ENCODE measurements at places on chromosomes 1 and 21. TPM values are rescaled to one million over a fixed set of nuclear protein-coding genes. Genes with fewer than 3 reads are reported as not detected.

DNA sequence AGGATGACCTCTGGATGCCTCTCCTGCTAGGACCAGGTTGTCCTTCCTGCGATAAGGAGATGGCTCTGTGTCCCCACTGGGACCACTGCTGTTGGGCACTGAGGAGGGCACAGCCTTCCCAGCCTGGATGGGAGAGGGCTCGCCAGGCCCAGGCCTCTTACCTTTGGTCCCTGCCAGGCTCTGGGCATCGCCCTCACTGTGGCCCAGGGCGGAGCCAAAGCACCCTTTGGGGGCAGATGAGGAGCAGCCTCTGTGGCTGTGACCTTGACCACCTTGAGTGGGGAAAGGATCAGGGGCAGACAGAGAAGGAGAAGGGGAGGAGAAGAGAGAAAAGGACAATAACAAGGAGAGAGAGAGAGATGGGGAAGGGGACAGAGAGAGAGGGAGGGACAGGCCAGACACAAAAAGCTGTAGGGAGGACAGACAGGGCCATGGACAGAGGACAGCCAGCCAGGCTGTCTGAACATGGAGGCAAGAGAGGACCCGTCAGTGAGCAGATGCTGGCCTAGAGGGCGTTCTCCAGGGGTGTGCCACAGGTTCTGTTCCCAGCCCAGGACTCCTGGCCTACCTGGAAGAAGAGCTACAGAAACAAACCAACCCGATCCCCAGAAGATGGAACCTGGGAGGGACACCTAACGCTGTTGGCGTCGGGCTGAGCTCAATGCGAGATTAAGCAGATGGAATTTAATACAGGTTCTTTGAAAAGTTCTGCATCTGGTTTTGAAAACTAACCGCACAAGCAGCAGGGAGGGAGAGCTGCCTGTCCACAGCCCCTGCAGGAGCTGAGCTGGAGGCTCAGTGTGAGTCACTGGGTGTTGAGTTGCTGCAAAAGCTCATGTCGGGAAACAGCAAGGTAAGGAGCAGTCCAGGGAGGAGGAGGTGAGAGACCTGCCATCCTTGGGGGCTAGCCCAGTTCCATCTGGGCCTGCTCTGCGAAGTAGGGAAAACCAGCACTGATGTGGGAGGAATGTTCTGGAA lies 262.1 kb downstream of the PTPRU start:
- no peak for DNase-seq

DNA sequence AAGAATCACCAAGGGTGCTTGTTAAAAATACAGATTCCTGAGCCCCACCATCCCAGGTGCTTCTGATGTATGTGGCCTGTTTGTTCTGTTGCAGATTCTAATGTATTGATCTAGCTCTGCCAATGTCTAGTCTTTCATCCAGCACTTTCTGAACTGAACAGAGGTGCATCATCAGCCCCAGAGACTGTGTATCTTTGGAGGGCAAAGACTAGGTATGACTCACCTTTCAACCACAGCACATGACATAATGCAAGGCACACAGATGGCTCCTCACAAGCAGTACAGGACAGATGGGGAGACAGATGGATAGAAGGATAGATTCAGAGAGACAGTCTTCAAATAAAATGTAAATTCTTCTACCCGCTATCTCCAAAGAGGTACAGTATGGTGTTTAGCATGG lies 32.3 kb downstream of the CD58 start:
- no peak for DNase-seq

Gene SAMD13
- total RNA-seq = 1.3 TPM

Gene CRYAA
- not detected for total RNA-seq

GRCh38 chr1:12636098-12636950 lies 7.6 kb upstream of the AADACL4 start:
- no peak for DNase-seq

DNA sequence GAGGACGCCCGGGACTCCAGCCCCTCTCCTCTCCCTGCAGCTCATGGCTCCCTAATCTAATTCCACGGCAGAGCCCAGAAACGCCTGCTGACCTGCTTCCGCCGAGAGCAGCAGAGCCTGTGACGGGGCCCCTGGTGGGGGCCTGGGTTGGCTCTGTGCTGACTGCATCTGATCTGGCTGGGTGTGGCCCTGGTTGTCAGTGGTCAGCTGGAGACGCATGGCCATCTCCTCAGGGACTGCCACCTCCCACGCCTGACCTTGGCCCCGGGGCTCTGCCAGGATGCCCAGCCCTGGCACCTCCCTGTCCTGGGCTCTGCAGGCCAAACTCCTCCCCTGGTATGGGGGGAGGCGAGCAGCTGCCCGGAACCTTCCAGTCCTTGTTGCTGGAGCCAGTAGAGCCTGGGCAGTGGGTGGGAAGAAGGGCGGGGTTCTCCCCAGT lies 1.1 kb upstream of the PLCH2 start:
- DNase-seq = no peak

DNA sequence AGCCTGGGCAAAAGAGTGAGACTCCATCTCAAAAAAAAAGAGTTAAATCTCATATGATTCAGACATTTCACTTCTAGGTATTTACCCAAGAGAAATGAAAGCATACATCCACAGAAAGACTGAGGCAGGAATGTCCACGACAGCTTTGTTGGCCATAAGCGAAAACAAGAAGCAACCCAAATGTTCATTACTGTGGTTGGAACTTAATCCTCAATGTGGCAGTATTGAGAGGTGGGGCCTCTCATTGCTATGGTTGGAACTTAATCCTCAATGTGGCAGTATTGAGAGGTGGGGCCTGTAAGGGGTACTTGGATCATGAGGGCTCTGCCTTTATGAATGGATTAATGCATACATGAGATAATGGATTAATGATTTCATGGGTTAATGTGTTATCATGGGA lies 15.2 kb downstream of the C21orf58 start:
- DNase-seq = no peak

Gene TRAF5
- total RNA-seq = 16.3 TPM

DNA sequence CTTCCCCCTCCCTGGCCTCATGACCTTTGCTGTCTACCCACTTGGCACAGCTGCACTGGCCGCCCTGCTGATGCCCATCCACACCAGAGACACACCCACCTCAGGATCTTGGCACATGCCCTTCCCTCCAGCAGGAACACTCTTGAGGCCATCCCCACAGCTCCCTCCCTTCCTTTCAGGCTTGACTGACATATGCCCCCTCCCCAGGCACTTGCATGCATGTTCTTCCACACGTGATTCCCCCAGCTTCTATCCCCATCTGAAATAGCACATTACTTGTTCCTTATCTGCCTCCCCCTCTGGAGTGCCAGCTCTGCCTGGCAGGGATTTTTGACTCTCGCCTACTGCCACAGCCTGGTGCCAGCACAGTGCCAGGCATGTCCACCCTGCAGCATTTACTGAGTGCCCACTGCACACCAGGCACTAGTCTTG lies 98.5 kb upstream of the SLC25A33 start:
- no peak for DNase-seq

GRCh38 chr1:58249388-58249736 lies 297.2 kb downstream of the OMA1 start:
- no peak for DNase-seq

Gene SPRR2F
- total RNA-seq = not detected

Gene PIGR
- not detected for total RNA-seq

Gene HNRNPCL2
- not detected for total RNA-seq

Gene C4BPA
- total RNA-seq = not detected

- no peak for DNase-seq
Measured at GRCh38 chr21:34939673-34940331, 109.3 kb downstream of the RUNX1 start.

- no peak for DNase-seq
Measured at GRCh38 chr1:151026460-151026859, 9.9 kb upstream of the BNIPL start.

Gene F5
- total RNA-seq = 3.7 TPM

DNA sequence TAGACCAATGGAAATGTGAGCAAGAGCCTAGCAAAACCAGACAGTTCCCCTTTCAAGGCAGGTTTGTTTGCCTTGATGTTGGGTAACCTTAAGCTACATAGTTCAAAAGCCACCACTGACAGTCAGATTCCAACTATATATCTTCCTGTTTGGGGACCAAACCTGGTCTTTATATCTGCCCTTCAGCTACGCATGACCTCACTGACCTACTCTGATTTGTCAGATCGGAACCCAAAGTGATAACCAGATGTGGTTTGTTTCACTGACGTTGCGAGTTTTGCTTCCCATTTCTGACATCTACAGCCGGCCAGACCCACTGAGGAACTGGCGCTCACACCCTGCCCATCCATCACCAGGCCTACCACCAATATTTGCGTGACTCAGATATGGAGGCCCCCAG lies 361.1 kb upstream of the CHRM3 start:
- DNase-seq = no peak

- DNase-seq = no peak
Measured at GRCh38 chr1:93537396-93537795, 89.5 kb downstream of the FNBP1L start.

GRCh38 chr1:155186794-155187455 lies 13.3 kb downstream of the TRIM46 start:
- DNase-seq = no peak

DNA sequence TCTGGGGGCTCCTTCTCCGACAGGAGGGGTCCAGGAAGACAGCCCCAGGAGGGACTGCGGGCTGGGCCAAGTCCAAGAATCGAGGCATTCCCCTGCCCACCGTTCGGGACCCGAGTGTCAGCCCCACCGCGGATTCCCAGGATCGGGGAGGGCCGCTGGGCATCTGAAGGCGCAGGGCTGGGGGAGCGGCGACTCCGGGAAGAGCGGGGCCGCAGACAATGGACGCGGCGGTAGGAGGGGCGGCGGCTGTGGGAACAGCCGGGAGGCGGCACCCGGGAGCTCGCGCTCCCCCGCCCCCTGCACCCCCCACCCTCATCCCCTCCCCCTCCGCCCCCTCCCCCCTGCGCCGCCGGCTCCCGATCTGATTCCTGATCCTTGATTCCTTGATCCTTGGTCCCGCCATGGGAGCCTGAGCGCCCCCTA lies at the start of gene VANGL2:
VANGL2 (plus strand) TSS at position 342 of the 423 bp plus-strand sequence. CDS start 15,274 bp downstream, outside the sequence.
- DNase-seq = no peak

GRCh38 chr1:115098979-115099692 lies 9.8 kb upstream of the TSPAN2 start:
- no peak for DNase-seq

GRCh38 chr1:107593501-107594209 lies 371.3 kb downstream of the VAV3 start:
- DNase-seq = no peak

DNA sequence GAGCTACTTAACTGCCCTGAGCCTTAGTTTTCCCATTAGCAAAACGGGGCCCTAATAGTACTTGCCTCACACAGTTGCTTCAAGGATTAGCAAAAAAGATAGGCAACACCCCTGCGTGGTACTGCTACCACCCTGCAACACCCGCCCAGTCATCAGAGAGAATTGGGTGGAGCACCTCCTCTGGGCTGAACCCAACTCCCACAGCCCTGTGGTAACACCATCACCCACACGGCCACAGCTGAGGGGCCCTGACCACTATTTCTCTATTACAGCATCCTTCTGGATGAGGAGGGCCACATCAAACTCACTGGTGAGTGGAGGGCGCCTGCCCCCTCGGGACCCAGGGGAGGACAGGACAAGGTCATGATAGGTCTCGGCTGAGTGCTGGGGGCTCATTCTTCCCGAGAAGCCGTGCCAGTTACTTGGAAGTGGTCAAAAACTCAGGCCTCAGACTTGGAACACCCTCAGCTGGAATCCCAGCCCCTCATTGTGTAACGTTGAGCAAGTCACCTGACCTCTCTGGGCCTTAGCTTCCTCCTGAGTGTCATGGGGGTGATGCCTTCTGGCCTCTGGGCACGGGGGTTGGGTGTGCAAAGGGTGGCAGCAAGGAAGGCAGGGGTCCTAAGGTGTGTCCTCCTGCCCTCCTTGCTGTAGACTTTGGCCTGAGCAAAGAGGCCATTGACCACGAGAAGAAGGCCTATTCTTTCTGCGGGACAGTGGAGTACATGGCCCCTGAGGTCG lies 24.6 kb downstream of the RPS6KA1 start:
- DNase-seq = no peak

Gene CPT2
- total RNA-seq = 14.8 TPM

GRCh38 chr1:203557390-203557789 lies 63.4 kb downstream of the OPTC start:
- no peak for DNase-seq

Gene GUK1
- 299 TPM for total RNA-seq

- DNase-seq = no peak
Measured at GRCh38 chr1:182817802-182818201, 21.3 kb upstream of the DHX9 start.

DNA sequence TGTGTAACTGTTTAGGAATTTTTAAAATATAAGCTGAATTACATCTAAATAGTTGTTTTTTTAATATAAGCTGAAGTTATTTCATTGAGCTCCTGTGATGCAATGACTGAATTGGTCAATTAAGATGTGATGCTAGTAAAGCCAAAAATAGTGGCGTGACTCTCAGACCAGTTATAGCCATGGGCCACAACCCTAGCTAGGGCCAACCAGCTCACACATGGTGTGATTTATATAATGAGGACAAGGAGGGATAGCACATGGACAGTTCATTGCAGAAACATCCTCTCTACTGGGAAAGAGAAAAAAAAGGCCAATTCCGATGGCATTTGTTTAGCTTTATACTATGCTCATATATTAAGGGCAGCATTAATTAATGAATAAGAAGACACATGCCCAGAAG lies 119.3 kb upstream of the PROX1 start:
- no peak for DNase-seq

GRCh38 chr1:239126884-239127283 lies 259.5 kb upstream of the CHRM3 start:
- DNase-seq = no peak

Gene LIN9
- total RNA-seq = 1.6 TPM

DNA sequence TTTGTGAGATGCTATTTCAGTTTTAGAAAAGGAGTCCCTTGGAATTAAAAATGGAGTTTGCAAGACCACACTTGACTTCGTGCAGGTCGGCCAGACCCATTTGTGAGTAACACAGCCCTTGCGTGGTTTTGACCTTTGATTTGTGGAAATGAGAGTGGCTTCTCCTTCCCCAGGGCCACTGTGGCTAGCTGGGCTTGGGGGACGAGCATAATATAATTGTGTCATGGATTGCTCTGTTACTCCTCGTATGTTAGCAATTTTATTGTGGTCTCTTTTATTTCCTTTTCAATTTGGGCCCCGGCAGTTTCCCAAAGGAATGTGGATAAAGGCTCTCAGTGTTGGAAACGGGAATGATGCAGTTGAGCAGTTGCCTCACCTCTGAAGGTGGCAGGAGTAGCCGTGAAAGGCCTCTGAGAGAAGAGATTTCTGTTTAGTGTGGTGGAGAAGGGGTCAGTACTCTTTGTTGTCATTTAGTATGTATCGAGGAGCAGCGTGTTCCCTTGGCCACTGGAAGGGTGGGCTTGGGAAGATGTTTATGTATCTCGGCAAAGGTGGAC lies 194.6 kb downstream of the PBX1 start:
- no peak for DNase-seq
